ENCODE measurements at places on chromosomes 13 and 19. TPM values are rescaled to one million over a fixed set of nuclear protein-coding genes. Genes with fewer than 3 reads are reported as not detected.

The ZNF665 gene
- not detected for total RNA-seq

The SHISA2 gene
- total RNA-seq, result not detected

The PTPRH gene
- 5.0 TPM for total RNA-seq

The TTC9B gene
- total RNA-seq, result 0.29 TPM

The ZNF208 gene
- total RNA-seq, result not detected

The ZNF534 gene
- total RNA-seq, result not detected

The CLEC11A gene
- total RNA-seq, result 9.6 TPM

The GNA15 gene
- not detected for total RNA-seq

Data from A549 treated with GW870086 at 1 μM for 4 hours (cell line).